ENCODE measurements at places on chromosomes 4 and X.

DNA sequence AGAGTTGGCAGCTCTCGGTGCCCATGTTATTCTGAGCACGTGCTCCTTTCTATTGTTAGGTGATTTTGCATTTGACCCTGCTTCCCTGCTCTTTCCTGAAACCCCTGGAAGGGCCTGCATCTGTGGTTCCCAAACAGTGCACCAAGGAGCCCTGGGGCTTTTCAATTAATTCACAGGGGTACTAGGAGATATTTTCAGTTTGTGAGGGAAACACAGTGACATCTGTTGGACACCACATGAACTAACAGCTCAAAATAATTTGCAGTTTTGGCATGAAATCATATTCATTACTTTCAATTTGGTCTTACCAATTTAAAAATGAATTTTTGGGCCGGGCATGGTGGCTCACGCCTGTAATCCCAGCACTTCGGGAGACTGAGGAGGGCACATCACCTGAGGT, 156.6 kb downstream of the GATB start:
- DNase-seq = peak; percentile 12

DNA sequence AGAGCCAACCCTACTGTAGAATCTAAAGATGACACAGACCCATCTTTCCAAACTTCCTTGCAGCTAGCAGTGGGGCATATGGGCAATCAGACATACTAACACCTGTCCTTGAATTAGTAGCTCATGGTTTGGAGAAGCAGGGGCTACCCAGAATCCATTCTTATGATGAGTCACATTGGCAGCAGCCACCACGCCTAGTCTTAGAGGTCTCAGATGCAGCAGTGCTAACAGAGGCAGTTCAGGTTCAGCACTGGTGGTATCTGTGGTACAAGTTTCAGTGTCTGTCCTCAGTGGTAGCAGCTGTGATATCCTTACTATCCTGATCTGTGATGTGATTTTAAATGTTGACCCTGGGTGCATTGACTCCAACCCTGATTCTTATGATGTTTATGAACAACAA, 68.1 kb downstream of the FRMPD4 start:
- no peak for DNase-seq

GRCh38 chrX:81779701-81780100, 577.8 kb downstream of the SH3BGRL start:
- DNase-seq = no peak

- no peak for DNase-seq
Measured at GRCh38 chr4:155712846-155713245, 46.0 kb upstream of the GUCY1B1 start.

- DNase-seq = no peak
Measured at GRCh38 chrX:8841911-8842310, 40.7 kb upstream of the FAM9A start.

DNA sequence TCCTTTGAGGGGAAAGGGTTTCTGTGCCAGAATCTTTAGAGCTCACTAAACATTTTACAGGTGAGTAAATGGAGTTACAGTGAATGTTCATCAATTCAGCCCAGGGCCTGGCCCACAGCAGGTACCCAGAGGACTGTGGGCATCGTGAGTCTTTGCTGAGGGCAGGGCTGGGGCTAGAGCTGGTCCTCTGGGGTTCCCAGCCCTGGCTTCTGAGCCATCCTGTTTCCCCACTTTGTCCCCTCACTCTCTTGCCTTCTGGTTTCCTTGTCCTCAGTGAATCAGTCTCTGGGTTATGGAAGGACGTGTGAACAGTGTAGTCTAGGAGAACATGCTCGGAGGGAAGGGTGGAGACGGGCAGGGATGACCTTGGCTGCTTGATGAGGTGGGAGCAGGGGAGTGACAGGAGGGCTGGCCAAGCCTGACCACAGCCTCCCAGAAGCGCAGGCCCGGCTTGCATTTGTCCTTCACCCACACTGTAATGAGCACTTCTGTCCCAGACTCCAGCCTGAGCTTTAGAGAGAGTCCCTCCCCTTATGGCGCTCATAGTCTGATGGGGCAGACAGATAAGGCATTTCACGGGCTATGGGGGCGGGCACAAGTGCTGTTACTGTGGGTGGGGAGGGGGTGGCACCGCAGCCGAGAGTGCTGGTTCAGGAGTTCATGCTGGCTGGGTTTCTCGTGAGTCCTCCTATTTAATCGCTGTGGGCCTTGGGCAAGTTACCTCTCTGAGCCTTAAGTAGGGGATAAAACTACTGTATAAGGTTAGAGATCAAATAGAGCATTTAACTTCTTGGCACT, 17.3 kb downstream of the TBC1D14 start:
- DNase-seq = no peak
